ENCODE measurements at places on chromosomes 1 and 21. TPM values are rescaled to one million over a fixed set of nuclear protein-coding genes. Genes with fewer than 3 reads are reported as not detected.
A peak's percentile ranks its signal among the peaks of the same experiment; 100 is the strongest.

GRCh38 chr1:111471012-111471411 is 2.8 kb upstream of the C1orf162 start:
- no peak for DNase-seq
- H3K4me1 ChIP-seq: peaks cover 15% of the 10 kb centered on the region
- H3K27ac ChIP-seq: no peak overlapping the region
- no peaks in the 10 kb centered on the region for H3K27me3 ChIP-seq
- no peak overlapping the region for H3K4me3 ChIP-seq

GRCh38 chr21:34965200-34966174 is 83.6 kb downstream of the RUNX1 start:
- peaks cover 89% of the 10 kb centered on the region for H3K4me1 ChIP-seq
- H3K27me3 ChIP-seq: no peaks in the 10 kb centered on the region
- H3K4me3 ChIP-seq: peak overlapping the region; percentile 83
- DNase-seq: peak; percentile 80
- peaks cover 28% of the 10 kb centered on the region for H3K36me3 ChIP-seq
- H3K27ac ChIP-seq: peak overlapping the region; percentile 80

DNA sequence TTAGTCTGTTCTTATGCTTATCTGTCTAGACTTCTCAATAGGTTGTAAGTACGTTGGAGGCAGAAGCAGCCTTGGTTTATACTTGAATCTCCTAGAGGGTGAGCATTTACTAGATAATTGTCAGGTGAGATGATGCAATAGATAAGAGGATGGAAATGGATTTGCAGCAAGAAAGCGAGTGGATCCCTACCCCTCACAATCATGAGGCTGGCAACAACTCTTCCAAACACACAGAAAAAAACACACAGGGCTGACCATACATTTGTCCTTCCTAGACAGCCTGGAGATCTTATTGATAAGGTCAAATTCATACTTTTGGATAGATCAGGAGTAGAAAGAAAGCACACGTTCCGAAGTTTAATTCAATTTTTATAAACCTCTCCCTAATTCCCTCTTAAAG is 481.4 kb upstream of the CAMK1G start:
- H3K27ac ChIP-seq: no peak overlapping the region
- no peaks in the 10 kb centered on the region for H3K27me3 ChIP-seq
- DNase-seq: no peak
- H3K4me1 ChIP-seq: peaks cover 5% of the 10 kb centered on the region

DNA sequence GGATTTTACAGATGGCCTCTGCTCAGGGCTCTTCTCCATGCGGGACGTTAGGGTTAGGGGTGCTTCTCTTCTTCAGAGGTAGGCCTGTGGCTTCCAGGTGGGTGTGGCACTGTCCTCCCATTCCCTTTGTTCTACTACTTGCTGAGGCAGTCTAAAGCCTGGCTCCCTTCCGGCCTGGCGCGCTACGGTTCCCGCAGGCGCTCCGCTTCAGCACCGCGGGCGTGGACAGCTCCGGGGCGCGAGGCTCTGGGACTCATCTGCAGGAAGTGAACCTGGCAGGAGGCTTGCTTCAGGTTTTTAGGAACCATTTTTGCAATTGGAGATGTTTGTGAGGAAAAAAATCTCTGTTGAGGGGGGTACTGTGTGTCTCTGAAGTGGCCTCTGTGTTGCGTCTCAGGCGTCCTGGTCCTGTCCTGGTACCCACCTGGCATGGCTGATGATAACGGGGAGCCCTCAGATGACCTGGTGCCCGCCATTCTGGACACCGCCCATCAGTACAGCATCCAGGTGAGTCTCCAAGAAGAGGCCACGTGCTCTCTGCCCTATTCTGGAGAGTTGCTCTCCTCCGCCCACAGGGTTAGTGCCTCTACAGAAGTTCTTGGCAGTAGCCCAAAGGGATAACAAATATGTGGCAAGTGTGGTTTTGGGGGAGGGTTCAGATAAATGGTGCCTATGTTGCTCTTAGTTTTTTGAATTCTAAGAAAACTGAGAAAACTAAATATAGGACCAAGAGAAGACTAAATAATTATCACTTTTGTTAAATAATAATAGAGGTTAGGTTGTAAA is 1.9 kb downstream of the MANEAL start:
- peaks cover 19% of the 10 kb centered on the region for H3K4me1 ChIP-seq
- H3K36me3 ChIP-seq: no peaks in the 10 kb centered on the region
- DNase-seq: no peak

The FNDC5 gene
- total RNA-seq: 0.73 TPM

All from HFFc6 (cell line).